ENCODE measurements at places on chromosomes 6 and 20.

DNA sequence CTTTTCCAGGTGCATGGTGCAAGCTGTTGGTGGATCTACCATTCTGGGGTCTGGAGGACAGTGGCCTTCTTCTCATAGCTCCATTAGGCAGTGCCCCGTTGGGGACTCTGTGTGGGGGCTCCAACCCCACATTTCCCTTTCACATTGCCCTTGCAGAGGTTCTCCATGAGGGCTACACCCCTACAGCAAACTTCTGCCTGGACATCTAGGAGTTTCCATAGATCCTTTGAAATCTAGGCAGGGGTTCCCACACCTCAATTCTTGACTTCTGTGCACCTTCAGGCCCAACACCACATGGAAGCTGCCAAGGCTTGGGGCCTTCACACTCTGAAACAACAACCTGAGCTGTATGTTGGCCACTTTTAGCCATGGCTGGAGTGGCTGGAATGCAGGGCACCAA, 282.8 kb upstream of the SASH1 start:
- DNase-seq, result no peak

DNA sequence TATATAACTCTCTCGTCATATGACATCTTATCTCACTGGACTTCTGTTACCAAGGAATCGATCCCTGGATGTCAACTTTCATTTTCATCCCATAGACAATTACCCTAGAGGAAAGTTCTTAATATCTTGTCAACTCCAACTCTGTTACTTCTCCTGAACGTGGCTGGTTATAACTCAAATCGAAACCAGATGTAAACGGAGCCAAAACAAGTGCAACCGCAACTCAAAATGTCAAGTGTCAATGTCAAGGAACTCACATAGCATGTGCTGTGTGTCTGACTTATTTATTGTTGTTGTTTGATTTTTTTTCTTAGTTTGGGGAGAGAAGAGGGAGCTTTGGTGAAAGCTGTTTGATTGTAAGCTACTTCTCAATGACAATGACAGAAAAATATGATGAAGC, 108.6 kb downstream of the VIP start:
- no peak for DNase-seq

DNA sequence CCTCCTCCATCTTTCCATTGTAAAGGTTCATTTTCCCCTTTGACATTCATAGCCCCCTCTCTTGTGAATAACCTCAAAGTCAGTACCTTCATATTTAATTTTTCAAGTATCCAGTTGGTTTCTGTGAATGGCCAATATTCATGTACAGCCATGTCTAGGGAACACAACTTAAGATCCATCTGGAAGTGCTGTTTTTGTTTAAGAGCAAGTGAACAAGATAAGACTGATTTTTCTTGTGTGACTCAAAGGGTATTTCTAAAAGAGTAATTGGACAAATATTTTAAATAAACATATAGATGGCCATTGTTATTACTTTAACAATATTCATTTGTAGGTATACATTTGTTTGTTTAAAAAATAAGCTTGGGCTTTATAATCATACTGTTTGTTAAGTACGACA, 92.9 kb downstream of the RTN4IP1 start:
- no peak for DNase-seq

GRCh38 chr6:52752310-52752709, 11.0 kb downstream of the GSTA2 start:
- no peak for DNase-seq

DNA sequence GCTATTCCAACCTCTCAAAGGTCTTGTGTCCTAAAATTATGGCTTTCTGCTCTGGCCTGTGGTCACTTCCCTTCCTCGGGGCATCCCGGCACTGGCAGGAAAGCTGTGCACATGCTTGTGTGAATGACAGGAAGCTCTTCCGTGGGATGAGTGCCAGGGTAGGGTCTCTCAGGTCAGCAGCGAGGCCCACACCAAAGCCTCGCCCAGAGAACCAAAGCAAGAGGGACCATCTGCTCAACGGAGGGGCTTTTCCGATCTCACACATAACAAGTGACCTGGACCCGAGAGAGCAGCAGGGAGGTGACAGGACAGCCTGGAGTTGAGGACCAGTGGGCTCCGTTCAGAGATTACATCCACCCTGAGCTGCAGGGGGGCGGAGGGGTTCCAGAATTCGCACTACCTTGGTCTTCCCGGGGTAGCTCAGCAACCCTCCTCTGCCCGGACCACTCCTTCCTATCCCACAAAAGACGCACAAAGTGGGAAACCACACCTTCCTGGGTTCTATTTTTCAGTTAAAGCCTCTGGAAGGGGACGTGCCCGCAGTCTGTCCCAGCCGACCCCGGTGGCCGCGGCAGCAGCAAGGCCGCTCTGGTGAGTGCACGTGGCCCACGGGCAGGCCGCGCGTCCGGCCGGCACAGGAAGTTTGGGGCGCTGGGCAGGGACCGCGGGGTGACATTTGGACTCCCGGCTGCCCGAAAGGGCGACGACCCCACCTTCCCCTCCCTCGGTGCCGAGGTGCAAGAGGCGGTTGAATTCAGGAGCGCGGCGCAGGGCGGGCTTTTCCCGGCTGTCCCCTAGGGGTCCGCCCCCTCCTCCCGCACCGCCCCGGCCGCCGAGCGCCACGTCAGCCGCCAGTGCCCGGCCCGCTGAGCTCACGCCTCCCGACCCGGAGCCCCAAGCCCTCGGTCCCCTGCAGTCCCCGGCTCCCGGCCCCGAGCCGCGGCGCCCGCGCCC, 988 bp downstream of the TXNDC5 start:
- DNase-seq, result peak; percentile 29

GRCh38 chr6:169082817-169083507, 170.7 kb downstream of the THBS2 start:
- DNase-seq, result no peak

DNA sequence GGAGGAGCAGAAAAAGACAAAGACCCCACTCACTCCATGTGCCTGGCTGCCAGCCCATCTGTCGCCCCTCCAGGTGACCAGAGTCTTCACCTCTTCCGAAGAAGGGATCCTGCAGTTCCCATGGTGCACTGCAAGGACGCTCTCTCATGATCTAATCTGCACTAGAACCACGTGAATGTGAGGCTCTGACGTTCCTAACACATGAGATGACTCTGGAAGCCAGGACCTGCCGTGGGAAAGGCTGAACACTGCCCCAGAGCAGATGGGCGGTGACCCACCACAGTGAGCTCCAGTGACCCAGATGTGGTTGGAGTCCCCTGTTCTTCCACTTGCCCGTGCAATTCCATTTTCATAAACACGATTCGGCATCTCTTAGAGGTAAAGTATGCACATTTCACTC, 39.6 kb upstream of the PDE10A start:
- no peak for DNase-seq

DNA sequence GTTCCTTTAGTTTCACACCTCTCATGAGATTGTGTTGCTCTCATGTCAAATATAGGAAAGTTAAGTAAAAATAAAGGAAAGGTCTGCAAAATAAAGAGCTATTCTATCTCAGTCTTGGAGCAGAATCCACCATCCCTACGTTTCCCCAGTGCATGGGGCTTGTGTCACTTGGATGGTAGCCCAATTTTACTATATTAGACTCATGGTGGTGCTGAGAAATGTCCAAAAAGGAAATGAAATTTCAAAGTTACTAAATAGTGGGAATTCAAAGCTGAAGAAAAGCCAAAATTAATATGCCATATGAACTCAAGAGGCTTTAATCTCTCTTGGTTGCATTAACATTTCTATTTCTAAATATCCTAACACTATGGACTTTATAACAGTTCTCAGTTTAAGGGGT, 1283.3 kb upstream of the GJE1 start:
- no peak for DNase-seq

- peak; percentile 32 for DNase-seq
Measured at GRCh38 chr6:27505209-27506027, 32.5 kb upstream of the ZNF184 start.

DNA sequence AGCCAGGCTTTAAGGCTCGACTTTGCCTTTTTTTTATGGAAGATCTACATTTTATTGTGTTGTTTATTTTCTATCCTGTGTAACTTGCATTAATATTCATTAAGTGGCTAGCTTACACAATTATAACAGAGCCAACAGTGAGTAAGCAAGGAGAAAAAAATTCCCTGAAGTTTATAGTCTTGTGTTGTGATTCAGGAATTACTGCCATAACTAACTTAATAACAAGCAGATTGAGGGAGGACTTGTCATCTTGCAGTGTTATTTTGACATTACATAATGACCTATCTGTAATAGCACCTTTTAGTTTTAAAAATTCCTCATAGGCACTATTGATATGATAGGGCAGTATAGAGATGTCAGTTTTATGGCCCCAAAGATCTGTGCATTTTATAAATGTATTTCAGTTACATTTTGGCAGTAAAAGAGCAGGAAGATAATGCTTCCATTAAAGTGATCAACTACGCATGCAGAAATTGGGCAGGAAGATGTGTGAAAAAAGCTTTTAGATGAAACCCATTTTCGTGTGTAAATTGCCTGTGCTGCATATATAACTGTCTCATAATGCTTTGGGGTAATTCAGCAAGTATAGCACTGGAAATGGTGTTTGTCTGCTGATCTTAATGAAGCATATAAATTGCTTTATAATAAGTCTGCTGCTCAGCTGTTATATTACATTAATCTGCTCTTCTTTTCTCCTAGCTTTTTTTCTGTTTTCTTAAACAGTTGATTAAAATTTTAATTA, 123.0 kb downstream of the SMAP1 start:
- no peak for DNase-seq

DNA sequence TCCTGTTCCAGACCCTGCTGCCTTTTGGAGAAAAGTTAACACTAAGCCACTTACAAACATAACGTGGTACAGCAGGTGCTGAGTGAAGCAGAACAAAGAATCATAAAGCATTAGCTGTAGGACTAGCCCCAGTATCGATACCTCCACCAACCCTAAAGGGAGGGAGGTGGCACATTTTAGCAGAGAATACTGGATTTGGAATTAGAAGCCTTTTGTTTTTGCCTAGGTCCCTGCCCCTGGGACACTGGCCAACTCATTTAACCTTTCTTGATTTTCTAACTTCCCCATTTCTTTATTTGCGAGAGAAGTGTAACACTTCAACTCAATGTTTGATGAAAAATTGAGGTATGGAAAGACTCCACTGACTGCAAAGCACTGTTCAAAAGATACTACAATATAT, 93.5 kb downstream of the B3GAT2 start:
- no peak for DNase-seq

GRCh38 chr20:44709380-44709779, 5.8 kb upstream of the CCN5 start:
- DNase-seq, result no peak

GRCh38 chr20:53739799-53740785, 146.5 kb upstream of the ZNF217 start:
- no peak for DNase-seq

DNA sequence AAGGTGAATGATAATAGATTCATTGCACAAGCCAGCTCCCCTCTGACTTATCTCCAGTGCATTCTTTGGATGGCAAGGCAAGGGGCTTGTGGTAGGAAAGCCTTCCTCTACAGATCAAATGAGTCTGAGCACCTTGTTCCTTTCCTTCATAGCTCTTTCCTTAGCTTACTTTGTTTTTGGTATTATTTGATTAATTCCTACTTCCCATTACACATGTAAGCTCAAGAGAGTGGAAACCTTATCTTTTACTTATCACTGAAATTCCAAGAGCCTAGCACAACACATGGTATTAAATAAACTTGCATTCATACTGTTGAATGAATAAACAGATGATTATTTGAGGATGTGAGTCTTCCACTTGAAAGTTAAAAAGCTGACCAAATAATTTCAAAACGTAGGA, 41.7 kb downstream of the FRK start:
- no peak for DNase-seq

- no peak for DNase-seq
Measured at GRCh38 chr20:32625996-32626395, 40.9 kb upstream of the NOL4L start.

GRCh38 chr20:25042531-25043498, 15.1 kb downstream of the ACSS1 start:
- peak; percentile 11 for DNase-seq
